ENCODE measurements at places on chromosomes 3 and 15.

GRCh38 chr3:47605652-47606051 is 27.0 kb upstream of the CSPG5 start:
- DNase-seq: no peak

DNA sequence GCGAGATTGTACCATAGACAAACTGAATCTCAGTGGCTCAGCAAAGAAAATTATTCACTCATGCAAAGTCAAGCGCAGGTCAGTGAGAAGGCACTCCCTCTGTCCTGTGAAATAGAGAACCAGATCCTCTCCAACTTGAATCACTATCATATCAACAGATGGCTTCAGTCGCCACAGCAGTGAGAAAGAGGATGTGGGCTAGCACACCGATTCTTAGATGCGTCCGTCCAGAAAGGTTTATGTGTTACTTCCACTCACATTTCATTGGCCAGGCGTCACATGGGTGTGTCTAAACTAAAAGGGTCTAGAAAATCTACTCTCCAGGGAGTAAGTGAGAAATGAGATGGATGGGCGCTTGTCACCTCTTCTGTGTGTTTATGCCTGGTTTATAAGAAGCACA is 141.6 kb upstream of the KBTBD8 start:
- no peak for DNase-seq

GRCh38 chr3:53978386-53978785 is 86.7 kb upstream of the SELENOK start:
- no peak for DNase-seq

DNA sequence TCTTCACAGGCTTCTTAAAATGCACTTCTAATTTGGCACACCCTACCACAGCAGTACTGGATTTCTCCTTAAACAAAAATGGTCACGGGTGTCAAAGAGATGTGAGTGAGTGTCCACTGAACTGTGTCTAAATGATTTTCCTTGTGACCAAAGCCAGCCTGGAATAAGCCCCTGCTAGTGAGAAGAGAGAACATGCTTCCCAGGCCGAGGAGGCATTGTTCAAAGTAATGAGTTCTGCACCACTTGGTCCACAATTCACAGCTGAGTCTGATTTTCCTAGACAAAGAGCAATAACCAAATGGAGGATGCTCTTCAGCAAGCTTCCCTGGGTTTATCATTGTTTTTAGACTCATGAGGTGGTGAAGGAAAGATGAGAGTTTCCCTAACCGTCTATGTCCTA is 3.8 kb downstream of the PLCH1 start:
- no peak for DNase-seq

- no peak for DNase-seq
These were observed 139.6 kb downstream of the MCTP2 start for GRCh38 chr15:94370936-94371285.

All from NCI-H1417 treated with DMSO at 0.1 percent for 48 hours (cell line).